ENCODE measurements at places on chromosomes 16 and 17.

DNA sequence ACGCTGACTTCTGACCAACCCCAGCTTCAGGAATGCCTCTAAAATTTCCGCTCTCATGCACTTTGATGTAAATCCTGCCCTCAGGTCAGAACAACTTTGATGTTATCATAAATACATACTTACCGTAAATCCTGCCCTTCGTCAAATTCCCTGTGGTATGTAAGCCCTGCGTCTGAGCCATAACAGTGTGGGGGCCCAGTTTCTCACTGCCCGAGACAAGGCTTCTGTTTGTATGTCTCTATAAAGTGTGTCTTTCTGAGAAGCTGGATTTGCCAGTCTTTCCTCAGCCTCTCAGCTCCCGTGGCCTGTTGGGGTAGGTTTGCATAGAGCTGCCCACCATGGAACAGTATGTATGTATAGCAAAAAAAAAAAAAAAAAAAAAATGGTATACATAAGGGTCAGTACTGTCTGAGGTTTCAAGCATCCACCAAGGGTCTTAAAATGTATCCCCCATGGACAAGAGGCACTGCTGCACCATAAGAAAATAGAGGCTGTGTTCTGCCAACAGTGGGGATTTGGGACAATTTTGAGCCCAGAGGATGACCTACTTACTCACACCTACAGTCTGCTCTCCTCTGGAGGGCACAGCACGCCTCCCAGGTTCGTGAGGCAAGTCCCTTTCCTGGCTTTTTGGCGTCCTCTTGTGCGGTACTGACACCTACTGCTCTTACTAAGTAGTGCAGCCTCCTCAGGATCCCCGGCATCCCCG lies 17.5 kb downstream of the PRMT7 start:
- peak; percentile 78 for DNase-seq

- DNase-seq, result no peak
Observed at GRCh38 chr16:23967775-23968174, 132.0 kb downstream of the PRKCB start.

- DNase-seq, result no peak
Observed at GRCh38 chr16:74492976-74493375, 71.7 kb upstream of the CLEC18B start.

GRCh38 chr16:27880287-27880686 lies 183.2 kb downstream of the GSG1L start:
- DNase-seq, result no peak

DNA sequence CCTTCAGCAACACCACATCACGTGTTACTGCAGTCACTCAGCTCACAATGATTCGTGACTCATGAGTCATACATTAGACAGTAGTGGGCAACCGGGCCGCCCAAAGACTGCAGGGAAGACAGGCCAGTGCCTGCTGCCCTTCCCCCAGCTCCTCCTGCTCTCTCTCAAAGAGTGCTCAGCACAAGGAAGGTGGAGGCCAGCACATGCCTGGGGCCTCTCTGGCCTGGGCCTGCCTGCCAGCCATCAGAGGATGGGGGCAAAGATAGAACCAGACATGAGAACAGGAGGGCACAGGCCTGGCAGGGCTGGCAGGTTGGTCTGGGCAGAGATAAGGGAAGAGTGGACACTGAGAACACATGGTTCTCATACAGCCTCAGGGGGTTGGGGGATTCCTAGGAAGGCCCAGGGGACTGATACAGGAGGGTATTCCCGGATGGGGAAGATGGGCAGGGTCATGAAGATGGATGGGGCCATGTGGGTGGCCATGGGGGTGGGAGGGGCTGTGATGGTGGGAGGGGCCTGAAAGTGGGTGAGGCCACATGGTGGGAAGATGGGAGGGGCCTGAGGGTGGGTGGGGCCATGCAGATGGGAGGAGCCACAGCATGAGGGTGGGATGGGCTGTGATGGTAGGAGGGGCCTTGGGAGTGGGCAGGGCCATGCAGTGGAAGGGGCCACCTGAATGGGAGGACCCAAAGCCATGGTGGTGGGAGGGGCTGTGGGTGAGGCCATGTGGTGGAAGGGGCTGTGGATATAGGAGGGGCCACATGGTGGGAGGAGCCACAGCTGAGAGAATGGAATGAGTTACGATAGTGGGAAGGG lies 29.0 kb downstream of the KATNB1 start:
- peak; percentile 89 for DNase-seq

DNA sequence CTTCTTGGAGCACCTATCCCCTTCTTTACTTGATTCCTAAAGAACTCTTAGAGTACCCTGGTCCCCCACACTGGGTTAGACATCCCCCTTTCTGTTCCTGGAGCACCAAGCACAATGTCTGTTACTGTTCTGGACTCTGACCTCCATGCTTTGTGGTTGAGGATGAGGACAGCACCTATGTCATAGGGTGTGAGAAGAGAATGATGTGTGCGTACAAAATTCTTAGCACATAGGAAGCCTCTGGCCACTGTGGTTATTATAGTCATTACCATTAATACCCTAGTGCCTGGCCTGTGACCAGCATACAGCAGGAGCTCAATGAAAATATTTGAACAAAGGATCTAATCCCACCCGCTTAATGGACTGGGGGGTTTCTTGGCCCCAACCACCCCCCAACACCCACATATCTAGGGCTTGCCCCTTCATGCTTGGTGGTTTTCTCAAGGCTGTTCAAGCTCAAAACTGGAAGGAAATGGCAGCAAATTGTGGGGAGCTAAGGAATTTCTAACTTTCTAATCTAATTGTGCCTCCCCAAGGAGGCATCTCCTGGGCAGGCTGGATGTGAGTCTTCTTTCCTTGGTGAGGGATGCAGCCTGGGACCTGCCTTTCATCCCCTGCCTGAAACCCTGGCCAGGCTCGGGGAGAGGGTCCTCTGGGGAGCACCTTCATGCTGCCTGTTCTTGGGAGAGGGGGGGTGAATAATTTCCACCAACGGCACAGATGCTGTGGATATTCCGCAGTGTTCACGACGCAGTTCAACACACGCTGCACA lies 1.5 kb upstream of the CMIP start:
- no peak for DNase-seq

DNA sequence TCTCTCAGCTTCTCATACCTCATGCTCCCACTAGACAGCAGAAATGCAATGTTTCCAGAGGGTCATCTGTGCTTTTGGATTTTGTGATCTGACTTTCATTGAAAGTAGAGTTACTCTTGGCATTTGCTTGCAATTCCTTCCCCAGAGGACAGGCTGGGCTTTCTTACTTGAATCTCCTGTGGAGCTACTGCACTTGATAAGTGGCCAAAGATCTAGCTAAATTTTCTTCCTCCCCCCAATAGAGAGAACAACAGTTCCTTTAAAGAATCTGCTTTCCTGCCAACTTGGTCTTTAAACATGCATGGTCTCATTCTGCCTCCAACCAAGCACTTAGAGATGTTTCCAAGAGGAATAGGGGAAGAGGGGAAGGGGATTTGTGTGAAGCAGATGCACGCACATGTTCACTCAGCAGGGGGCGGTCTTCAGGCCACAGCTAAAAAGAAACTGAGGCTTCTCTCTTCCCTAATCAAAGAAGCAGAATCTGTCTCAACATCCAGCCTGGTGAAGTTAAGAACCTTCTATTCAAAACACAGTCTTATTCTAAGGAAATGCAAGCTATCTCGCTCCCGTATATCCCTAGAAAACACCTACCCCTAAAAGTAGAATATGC lies 229.6 kb downstream of the ZFHX3 start:
- no peak for DNase-seq

DNA sequence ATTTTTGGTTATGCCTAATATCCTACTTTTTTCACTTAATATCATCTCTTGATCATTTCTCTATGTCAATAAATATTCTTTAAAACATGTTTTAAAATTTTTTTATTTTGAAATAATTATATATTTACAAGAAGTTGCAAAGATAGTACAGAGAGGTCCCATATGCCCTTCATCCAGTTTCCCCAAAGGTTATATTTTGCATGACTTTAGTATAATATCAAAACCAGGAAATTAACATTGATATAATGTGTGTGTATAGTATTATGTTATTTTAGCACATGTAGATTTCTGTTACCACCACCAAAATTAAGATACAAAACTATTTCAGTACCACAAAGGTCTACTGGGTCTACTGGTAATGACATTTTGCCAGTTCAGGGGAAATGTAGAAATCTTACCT lies 60.7 kb downstream of the EFCAB5 start:
- DNase-seq, result no peak

GRCh38 chr16:2149630-2150417 lies 1.4 kb downstream of the RAB26 start:
- no peak for DNase-seq

- peak; percentile 54 for DNase-seq
Observed at GRCh38 chr17:29568331-29569244, at the start of gene TP53I13. Gene TP53I13 (plus strand): TSS chr17:29568701. CDS start chr17:29568759, 58 bp downstream.

- DNase-seq, result no peak
Observed at GRCh38 chr17:35734396-35734795, 3.0 kb downstream of the RASL10B start.

DNA sequence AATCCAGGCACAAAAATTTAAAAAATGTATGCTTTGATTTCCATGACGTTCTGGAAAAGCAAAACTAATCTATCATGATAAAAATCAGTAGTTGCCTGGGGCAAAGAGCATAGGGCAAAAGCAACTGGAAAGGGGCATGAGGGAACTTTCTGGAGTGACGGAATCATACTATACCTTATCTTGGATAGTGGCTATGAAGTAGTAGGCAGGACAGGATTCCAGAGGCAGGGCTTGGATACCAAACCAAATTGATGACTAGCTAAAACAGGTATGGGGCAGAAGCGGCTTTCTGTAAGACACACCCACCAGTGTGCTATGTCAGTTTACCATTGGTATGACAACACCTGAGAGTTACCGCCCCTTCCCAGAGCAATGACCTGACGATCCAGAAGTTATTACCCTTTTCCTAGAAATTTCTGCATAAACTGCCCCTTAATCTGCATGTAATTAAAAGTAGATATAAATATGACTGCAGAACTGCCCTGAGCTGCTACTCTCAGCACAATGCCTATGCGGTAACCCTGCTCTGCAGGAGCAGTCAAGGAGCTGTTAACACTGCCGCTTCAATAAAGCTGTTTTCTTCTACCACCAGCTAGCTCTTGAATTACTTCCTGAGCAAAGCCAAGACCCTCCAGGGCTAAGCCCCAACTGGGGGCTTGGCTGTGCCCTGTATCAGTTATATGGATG lies 56.7 kb downstream of the CFDP1 start:
- no peak for DNase-seq

- DNase-seq, result no peak
Observed at GRCh38 chr17:4155980-4156620, 13.1 kb downstream of the CYB5D2 start.

- peak; percentile 85 for DNase-seq
Observed at GRCh38 chr17:1714427-1714979, 4.3 kb upstream of the TLCD2 start.

- DNase-seq, result no peak
Observed at GRCh38 chr17:74130841-74131240, 72.6 kb upstream of the RPL38 start.

GRCh38 chr17:45423975-45424335 lies 8.7 kb downstream of the ARHGAP27 start:
- no peak for DNase-seq

DNA sequence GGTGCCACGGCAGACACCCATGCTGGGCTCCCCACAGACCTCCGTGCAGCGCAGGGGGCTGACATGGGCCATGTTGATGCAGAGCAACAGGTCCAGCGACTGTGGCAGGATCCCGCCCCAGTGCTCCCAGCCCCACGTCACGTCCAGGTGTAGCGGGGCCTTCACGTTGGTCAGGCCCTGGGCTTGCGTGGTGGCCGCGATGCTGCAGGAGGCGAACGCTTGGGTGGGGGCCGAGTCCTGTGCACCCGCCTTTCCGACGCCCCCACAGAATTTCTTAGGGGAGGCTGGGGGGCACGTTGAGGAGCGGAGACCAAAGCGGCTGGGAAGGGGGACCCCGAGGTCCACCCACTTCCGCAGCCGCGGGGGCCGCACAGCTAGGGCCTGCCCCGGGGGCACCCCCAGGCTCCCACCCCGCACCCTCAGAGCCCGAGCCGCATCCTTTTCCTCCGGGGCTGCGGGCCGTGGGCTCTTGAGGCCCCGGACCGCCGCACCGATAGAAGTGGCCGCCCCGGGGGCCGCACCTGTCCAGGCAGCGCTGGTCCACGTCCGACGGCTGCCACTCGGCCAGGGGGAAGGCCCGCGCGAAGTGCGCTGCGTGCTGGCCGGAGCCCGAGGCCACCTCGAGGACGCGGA lies 416 bp downstream of the METTL26 start:
- DNase-seq, result no peak

DNA sequence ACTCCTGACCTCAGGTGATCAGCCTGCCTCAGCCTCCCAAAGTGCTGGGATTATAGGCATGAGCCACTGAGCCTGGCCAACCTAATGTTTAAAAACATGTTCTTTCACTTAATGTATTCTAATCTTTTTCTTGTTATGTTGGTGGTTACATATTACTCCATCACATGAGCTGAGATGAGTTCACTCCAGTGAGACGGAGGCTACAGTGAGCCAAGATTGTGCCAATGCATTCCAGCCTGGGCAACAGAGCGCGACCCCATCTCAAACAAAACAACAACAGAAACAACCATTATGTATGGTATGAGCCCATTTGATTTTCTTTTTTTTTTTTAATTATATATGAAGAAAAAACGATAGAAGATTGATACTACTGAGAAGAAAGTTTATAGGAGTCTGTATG lies 39.6 kb downstream of the SLC39A11 start:
- no peak for DNase-seq

GRCh38 chr16:66728117-66728787 lies 23.2 kb downstream of the DYNC1LI2 start:
- peak; percentile 71 for DNase-seq

- DNase-seq, result no peak
Observed at GRCh38 chr17:9011001-9011400, 10.3 kb upstream of the NTN1 start.

GRCh38 chr17:50529849-50530248 lies 2.7 kb upstream of the EPN3 start:
- no peak for DNase-seq

- no peak for DNase-seq
Observed at GRCh38 chr16:49806446-49806845, 49.5 kb downstream of the ZNF423 start.

DNA sequence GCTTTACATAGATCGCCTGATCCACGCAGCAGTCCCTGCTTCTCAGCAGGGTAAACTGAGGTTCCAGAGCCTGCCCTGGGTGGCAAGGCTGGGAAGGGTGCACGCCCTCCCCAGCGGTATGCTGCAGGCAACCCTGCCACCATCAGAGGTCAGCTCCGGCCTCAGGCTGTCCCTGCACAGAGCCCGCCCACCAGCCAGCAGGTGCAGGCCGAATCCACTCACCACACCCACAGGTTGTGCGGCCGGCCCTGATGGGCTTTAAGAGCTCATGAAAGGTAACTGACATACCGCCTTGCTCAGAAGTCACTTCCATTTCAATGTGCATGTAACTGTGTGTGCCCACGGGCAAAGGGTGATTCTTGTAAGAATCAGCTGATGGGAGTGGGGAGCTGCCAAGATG lies 7.1 kb downstream of the RBFOX3 start:
- DNase-seq, result no peak

GRCh38 chr17:80393241-80393890 lies 21.6 kb upstream of the ENDOV start:
- DNase-seq, result no peak

- peak; percentile 65 for DNase-seq
Observed at GRCh38 chr16:22077700-22078313, 14.5 kb upstream of the VWA3A start.

Data from inflammatory macrophage treated with lipopolysaccharide for 4 hours (primary cell).